Neural crest cell (in vitro differentiated cells): ENCODE measurements at places on chromosomes 1 and 21. TPM values are rescaled to one million over a fixed set of nuclear protein-coding genes. Genes with fewer than 3 reads are reported as not detected.

DNA sequence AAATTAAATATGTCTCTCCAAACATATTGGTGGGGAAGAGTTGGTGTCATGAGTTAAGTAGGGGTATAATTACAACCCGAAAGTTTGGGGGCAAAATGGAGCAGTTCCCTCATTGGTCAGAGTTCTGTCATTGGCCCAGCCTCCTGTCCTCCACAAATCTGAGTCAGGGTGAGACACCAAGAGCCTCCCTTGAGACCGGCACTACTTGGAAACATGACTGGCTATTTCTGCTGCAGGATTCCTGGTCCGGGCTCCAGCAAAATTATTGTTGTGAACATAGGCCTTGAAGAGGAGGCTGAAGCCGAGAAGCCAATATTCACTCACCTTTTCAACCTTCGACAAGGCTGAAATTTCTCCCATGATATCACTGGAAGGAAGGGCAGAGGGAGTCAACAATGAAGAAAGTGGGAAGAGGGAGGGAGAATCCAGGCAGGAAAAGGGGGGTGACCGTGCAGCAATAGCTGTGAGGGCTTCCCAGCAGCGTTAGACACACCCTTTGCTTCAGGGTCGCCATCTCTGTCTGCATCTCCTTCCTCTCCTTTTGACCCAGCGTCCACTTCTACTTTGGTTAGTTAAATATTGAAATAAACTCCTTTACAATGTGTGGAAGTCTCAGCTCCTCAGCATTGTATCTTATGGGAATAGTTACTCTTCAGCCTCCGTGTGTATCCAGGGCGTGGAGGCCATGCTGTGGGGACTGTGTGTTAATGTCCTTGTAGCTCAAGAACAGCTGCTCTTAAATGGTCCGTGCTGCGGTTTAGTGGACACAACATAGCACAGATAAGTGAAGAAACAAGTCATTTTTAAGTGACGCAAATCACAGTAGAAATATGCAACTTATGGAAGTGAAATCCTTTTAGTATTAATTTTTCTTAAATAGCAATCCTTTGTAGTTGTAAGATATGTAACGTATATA is 307.4 kb downstream of the DISC1 start:
- peaks cover 61% of the 10 kb centered on the region for H3K4me1 ChIP-seq
- DNase-seq: no peak
- no peaks in the 10 kb centered on the region for H3K36me3 ChIP-seq
- H3K4me3 ChIP-seq: no peak overlapping the region
- H3K27me3 ChIP-seq: no peaks in the 10 kb centered on the region
- H3K27ac ChIP-seq: no peak overlapping the region

DNA sequence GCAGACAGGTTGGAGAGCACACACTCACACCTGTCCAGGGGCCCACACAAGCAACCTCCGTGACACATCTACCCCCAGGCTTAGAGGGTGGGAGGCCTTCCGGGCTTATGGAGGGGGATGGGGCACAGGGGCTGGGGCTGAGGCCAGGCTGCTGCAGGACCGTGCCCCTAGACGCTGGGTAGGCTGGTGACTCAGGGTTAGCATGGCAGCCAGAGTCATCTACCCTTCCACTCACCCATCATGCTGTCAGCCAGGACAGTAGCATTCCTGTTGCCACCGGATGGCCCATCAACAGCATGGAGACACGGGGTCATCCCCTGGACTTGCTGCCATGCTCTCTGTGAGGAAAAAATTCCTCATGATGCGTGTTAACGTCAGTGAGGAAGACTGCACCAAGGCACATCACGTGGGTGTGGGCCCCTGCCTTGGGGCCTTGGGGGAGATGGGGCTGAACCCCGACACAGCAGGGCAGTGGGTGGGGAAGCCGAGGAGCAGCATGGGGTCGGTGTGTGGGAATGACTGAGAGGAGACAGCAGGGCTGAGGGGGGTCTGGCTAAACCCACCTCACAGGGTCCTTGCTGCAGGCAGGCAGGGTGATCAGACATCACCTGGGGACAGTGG is 52.8 kb downstream of the WNT9A start:
- peak; percentile 1 for DNase-seq
- no peaks in the 10 kb centered on the region for H3K36me3 ChIP-seq
- H3K27me3 ChIP-seq: no peaks in the 10 kb centered on the region
- H3K4me3 ChIP-seq: no peak overlapping the region

DNA sequence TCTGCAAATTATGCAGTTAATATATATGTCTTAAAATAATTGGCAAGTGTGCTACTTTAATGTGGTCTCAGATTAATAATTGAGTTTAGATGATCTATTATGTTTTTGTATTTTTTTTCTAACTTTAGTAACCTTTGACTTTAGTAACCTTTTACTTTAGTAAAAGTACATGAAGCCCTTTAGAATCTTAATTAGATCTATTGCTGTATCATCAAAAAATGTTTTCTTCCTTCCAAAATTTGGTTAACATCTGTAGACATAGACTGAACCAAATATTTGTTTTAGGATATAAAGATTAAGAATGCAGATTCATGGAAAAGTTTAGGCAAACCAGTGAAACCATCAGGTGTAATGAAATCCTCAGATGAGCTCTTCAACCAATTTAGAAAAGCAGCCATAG is 25.7 kb upstream of the EPHX4 start:
- no peaks in the 10 kb centered on the region for H3K4me1 ChIP-seq
- DNase-seq: no peak
- no peak overlapping the region for H3K4me3 ChIP-seq
- H3K27me3 ChIP-seq: no peaks in the 10 kb centered on the region
- no peak overlapping the region for H3K27ac ChIP-seq

GRCh38 chr21:36235058-36235582 is 78.5 kb downstream of the DOP1B start:
- DNase-seq: no peak
- peaks cover 4% of the 10 kb centered on the region for H3K4me1 ChIP-seq
- H3K27me3 ChIP-seq: no peaks in the 10 kb centered on the region
- no peaks in the 10 kb centered on the region for H3K36me3 ChIP-seq
- no peak overlapping the region for H3K27ac ChIP-seq

DNA sequence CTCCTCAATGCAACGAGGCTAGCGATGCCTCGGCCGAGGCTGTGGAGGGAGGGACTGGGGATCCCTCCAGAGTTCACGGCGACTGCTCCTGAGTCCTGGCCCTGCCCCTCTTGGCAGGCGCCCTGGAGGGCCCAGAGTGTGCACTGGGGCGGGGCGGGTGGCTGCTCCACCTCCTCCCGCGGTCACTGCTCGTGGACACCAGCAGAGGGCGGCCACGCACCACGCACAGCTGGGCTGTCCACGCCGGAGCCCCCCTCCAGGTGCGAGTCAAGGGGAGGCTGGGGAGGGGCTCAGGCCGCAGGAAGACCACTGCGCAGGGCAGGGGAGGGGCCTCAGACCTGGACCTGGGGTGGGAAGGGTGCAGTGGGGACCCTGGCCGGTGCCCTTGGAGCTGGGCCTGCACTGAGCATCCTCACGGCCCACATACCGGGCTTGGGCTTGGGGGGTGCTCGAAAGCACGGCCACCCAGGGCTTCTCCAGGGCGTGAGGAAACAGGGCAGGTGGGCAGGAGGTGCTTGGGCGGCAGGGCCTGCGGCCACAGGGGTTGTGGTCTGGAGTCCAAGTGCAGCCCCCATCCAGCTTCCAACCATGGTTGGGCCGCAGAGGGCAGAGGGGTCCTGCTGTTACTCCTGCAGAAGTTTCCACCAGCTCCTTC is 20.6 kb upstream of the TTC34 start:
- peaks cover 22% of the 10 kb centered on the region for H3K36me3 ChIP-seq
- no peak for DNase-seq
- H3K27me3 ChIP-seq: no peaks in the 10 kb centered on the region
- H3K27ac ChIP-seq: no peak overlapping the region

DNA sequence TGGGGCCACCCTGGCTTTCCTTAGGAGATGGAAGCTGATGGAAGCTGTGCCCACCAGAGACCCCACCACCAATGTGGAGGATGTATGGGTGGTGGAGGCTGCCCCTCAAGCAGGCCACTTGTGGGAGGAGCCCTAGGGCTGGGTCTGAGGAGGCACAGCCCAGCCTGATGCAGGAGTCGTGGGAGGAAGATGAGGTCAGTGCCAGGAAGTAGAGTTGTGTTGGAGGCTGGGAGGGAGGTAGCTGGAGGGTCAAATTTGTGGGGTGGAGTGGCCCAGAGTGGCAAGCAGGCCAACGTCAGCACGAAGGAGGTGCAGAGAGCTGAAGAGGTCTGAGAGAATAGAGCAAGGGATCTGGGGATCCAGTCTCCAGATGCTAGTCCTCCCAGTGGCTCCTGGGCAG is 119.0 kb upstream of the USP24 start:
- no peaks in the 10 kb centered on the region for H3K27me3 ChIP-seq
- H3K4me3 ChIP-seq: no peak overlapping the region
- no peak for DNase-seq
- H3K4me1 ChIP-seq: no peaks in the 10 kb centered on the region
- no peaks in the 10 kb centered on the region for H3K36me3 ChIP-seq

TAF12 gene
- total RNA-seq: 25.2 and 27.7 TPM in 2 replicates

REN gene
- not detected in 2 replicates for total RNA-seq

PYGO2 gene
- 63.3 and 65.1 TPM in 2 replicates for total RNA-seq

CYP4Z1 gene
- not detected in 2 replicates for total RNA-seq

DUSP12 gene
- 39.8 and 42.0 TPM in 2 replicates for total RNA-seq

CDC20 gene
- 180 and 196 TPM in 2 replicates for total RNA-seq

AVPR1B gene
- total RNA-seq: not detected in 2 replicates
